Activated CD4-positive, CD25-positive, alpha-beta regulatory T cell (primary cell): ENCODE measurements at places on chromosomes 7 and 10.

DNA sequence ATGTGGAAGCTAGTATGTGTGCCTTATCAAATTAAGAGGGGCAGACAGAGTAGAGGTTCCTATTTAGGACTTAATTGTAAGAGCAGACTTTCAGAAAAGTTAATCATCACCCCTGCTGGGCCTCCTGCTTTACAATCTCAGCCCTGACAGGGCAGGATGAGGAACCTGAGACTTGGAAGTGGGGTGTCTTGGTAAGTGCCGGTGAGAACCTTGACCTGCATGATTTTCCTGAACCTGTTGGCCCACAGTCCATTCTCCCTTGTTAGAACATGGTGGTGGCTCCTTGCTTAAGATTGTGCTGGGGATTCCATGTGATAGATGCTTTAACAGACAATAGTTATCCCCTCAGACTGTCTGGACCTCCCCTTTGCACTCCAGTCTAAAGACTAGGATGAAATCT, 141.7 kb upstream of the TMEM72 start:
- no peak for DNase-seq

GRCh38 chr7:2717293-2718261, 29.6 kb downstream of the AMZ1 start:
- no peak for DNase-seq

DNA sequence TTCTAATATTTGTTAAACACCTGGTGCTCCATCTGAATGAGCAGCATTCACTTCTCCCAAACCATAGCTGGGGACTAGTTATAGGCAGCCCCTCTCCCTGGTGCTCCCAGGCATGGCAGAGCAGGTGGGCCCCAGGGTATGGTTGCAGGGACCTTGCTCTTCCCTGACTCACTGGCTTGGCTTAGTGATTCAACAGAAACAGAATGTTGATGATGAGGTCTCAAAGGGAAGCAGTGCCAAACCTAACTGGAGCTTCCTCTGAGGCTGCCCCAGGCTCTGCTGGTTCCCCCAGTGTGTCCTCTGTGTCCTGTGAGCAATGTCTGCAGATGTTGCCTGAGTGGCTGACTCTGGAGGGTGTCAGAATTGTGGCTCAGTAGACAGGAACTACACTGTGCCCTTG, 3.7 kb downstream of the GPR26 start:
- DNase-seq: no peak

GRCh38 chr10:132096223-132096622, 30.5 kb downstream of the JAKMIP3 start:
- no peak for DNase-seq

- DNase-seq: no peak
Observed at GRCh38 chr7:47347816-47348385, 234.0 kb downstream of the TNS3 start.

- DNase-seq: no peak
Observed at GRCh38 chr10:2334575-2334974, 597.2 kb upstream of the ADARB2 start.

GRCh38 chr7:94039368-94040035, 35.3 kb upstream of the BET1 start:
- DNase-seq: no peak

DNA sequence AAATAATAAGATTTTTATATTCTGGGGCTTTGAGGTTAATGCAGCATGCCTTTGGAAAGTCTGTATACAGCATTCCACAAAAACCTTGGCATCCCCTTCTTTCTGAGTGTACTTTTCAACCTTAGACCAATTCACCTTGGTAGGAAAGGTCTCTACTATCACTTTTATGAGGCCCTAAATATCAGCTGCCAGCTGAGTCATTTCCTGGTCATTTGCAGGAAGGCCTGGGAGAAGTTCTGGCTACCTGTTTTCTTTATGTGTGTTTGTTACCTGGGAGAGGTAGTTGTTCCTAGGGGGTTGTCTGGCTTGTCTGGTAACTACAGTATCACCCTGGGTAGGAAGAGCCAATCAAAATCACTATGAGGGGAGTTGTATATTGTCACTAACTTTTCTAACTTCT, 4.1 kb downstream of the SPAM1 start:
- DNase-seq: no peak
